ENCODE measurements at places on chromosomes 3 and 15. TPM values are rescaled to one million over a fixed set of nuclear protein-coding genes. Genes with fewer than 3 reads are reported as not detected.
A peak's percentile ranks its signal among the peaks of the same experiment; 100 is the strongest.

Gene RHOV
- not detected for total RNA-seq

DNA sequence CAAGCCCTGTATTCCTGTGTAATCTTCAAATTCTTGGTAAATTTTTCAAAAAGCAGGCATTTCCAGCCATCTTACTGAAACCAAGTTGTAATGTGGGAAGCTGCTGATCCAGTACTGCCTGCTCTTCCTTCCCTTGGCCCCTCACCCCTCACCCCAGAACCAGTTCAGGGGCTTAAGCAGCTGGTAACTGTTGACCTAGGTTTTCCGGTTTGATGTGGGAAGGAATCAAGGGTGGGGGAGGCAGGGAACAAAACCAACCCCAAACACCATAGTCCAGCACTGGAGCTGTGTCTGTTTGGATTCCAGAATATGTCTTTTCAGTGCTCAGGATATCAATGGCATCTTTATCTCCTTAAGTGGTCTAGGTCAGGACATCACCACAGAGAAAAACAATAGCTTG is 26.7 kb downstream of the SNX1 start:
- no peak overlapping the region for H3K27ac ChIP-seq
- H3K27me3 ChIP-seq: no peaks in the 10 kb centered on the region
- H3K4me1 ChIP-seq: no peaks in the 10 kb centered on the region
- H3K4me3 ChIP-seq: no peak overlapping the region
- no peak for DNase-seq
- H3K36me3 ChIP-seq: peaks cover 14% of the 10 kb centered on the region

DNA sequence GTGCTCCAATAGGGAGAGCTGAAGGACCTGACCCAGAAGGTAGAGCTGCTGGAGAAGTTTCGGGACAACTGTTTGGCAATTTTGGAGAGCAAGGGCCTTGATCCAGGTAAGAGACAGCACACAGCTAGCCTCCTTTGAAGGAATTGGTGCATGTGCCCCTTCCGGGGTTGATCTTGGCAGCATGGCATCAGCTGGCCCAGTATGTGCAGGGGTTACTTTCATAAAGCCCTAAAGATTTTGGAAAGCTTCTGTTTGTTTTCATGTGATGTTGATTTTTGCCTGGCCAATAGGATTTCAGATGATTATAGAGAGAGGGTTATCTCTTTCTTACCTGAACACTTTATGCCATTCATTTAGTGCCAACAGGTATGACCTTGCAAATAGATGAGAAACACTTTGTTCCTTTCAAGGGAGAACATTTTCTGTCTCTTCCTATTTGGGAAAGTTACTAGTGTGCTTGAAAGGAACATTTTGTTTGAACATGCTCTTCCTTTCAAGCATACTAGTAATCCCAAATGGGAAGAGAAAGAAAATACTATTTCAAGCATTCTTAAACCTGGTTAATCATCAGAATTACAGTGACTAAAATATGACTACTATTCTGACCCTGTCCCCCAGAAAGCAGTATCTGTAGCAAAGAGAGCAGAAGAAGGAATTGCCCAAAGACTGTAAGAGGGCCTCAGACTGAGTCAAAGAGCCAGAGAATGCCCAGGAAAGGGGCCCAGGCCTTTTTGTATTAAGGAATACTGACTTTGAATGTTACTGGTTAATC is 7.5 kb downstream of the KNSTRN start:
- H3K4me1 ChIP-seq: no peaks in the 10 kb centered on the region
- H3K36me3 ChIP-seq: peaks cover 56% of the 10 kb centered on the region

- no peaks in the 10 kb centered on the region for H3K4me1 ChIP-seq
- H3K27me3 ChIP-seq: peaks cover 43% of the 10 kb centered on the region
- H3K36me3 ChIP-seq: no peaks in the 10 kb centered on the region
Observed at GRCh38 chr3:184491867-184492615, 69.5 kb upstream of the EPHB3 start.

- no peak overlapping the region for H3K27ac ChIP-seq
- H3K4me3 ChIP-seq: no peak overlapping the region
- H3K4me1 ChIP-seq: no peaks in the 10 kb centered on the region
- DNase-seq: no peak
Observed at GRCh38 chr3:74119221-74119620, 494.5 kb upstream of the PDZRN3 start.

GRCh38 chr3:171266740-171267073 is 193.5 kb downstream of the TNIK start:
- peaks cover 43% of the 10 kb centered on the region for H3K4me1 ChIP-seq
- H3K27me3 ChIP-seq: no peaks in the 10 kb centered on the region
- no peak overlapping the region for H3K4me3 ChIP-seq
- no peak overlapping the region for H3K27ac ChIP-seq
- no peak for DNase-seq

DNA sequence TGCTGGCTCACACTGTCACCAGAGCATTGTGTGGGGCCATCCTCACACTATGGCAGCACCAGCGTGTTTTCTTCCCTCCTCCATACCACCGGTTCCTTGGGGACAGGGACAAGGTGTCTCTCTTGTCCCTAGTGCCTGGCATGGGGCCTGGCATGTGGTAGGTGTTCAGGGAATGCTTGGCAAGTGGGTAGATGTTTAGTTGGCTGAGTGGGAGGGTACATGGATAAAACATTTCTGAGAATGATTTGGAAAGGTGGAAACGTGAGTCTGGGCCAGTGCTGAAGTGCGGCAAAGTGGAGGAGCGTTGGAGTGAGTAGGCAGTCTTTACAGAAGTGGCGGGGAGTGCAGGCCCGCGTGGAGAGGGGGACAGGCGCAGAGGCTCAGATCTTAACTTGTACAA is 15.0 kb downstream of the SNAPC5 start:
- peaks cover 14% of the 10 kb centered on the region for H3K4me1 ChIP-seq
- no peak overlapping the region for H3K4me3 ChIP-seq
- H3K27ac ChIP-seq: no peak overlapping the region
- DNase-seq: no peak
- H3K36me3 ChIP-seq: peaks cover 60% of the 10 kb centered on the region

GRCh38 chr3:157257101-157257500 is 97.2 kb upstream of the CCNL1 start:
- H3K36me3 ChIP-seq: no peaks in the 10 kb centered on the region
- H3K27me3 ChIP-seq: no peaks in the 10 kb centered on the region
- H3K4me1 ChIP-seq: peaks cover under 1% of the 10 kb centered on the region
- H3K4me3 ChIP-seq: no peak overlapping the region
- H3K27ac ChIP-seq: no peak overlapping the region

Gene SAMMSON
- not detected for total RNA-seq

DNA sequence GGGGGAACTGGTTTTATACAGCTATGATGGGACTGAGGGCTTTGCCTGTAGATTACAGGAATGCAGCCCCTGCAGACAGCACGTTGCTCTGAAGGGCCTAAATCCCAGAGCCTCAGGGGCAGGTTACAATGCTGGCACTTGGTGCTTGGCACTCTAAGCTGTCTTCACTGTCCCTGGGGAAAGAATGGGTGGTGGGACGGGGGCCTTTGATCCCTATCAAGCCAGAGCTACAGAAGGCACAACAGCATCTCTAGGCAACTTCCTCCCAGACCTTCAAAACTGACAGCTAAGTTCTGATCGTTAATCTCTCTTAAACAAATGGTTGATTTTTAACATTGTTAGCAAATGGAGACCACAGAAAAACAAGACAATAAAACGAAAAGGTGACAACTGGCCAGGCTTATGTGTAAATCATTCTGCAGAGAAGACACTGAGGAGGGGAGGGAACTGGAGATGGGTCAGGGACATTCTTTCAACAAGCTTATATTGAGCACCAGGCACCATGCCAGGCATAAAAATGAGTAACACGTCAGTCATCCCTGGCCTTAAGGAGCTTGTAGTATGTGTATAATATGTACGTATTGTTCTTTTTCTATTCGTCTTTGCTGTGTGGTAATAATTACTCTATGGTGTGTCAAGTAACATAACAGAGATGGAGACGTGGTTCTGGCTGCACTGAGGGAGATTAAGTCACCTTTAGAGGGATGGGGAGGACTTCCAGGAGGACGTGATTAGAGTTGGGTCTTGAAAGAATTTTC is 49.1 kb downstream of the CA12 start:
- no peaks in the 10 kb centered on the region for H3K36me3 ChIP-seq
- no peak overlapping the region for H3K4me3 ChIP-seq
- DNase-seq: no peak
- no peaks in the 10 kb centered on the region for H3K4me1 ChIP-seq
- H3K27ac ChIP-seq: no peak overlapping the region

GRCh38 chr3:53506110-53506762 is 11.8 kb downstream of the CACNA1D start:
- no peak for DNase-seq
- no peak overlapping the region for H3K4me3 ChIP-seq
- peaks cover 30% of the 10 kb centered on the region for H3K27me3 ChIP-seq
- H3K36me3 ChIP-seq: no peaks in the 10 kb centered on the region
- H3K4me1 ChIP-seq: no peaks in the 10 kb centered on the region
- no peak overlapping the region for H3K27ac ChIP-seq

GRCh38 chr3:16064642-16065414 is 109.7 kb upstream of the GALNT15 start:
- no peaks in the 10 kb centered on the region for H3K36me3 ChIP-seq
- peaks cover 26% of the 10 kb centered on the region for H3K4me1 ChIP-seq
- peak overlapping the region; percentile 47 for H3K27ac ChIP-seq
- peak; percentile 71 for DNase-seq

DNA sequence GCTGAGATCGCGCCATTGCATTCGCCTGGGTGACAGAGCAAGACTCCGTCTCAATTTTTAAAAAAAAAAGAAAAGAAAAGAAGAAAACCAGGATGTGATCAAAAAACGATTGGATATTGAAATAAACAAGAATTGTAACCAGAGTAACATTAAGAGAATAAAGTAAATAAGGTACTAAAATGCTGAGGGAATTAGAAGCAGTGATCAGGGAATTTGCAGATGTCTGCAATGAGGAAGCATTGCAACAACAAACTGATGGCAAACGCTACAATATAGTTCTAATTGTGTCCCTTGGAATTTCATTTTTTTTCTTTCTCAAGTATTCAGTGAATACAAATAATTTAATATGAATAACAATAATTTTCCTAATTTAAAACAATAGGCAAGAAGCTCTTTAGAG is 1077.5 kb downstream of the TBL1XR1 start:
- H3K36me3 ChIP-seq: no peaks in the 10 kb centered on the region
- H3K4me1 ChIP-seq: no peaks in the 10 kb centered on the region
- H3K27me3 ChIP-seq: no peaks in the 10 kb centered on the region
- no peak overlapping the region for H3K4me3 ChIP-seq
- H3K27ac ChIP-seq: no peak overlapping the region

DNA sequence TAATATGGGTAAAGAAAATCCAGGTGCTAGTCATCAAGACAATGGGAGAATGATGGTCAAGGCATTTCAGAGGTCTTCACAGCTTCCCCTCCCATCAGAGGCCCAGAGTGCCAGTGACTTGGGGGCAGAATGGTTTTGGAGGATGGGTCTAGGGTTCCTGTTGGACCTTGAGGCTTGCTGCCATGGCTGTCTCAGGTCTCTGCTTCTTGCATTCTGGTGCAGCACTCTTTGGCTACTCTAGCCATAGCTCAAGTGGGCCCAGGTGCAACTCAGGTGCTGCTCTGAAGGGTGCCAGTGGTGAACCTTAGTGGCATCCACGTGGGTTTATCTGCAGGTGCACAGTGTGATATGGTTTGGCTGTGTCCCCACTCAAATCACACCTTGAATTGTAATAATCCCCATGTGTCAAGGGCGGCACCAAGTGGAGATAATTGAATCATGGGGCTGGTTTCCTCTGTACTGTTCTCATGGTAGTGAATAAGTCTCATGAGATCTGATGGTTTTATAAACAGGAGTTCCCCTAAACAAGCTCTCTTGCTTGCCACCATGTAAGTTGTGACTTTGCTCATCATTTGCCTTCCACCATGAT is 48.5 kb upstream of the PEX5L start:
- DNase-seq: no peak
- no peaks in the 10 kb centered on the region for H3K4me1 ChIP-seq
- H3K4me3 ChIP-seq: no peak overlapping the region
- no peak overlapping the region for H3K27ac ChIP-seq
- H3K36me3 ChIP-seq: no peaks in the 10 kb centered on the region
- H3K27me3 ChIP-seq: no peaks in the 10 kb centered on the region
